ENCODE measurements at places on chromosomes 3 and 15.

- DNase-seq: no peak
Measured at GRCh38 chr3:116445990-116446389, 703 bp upstream of the LSAMP start.

GRCh38 chr3:153103406-153103945 is 58.5 kb upstream of the RAP2B start:
- no peak for DNase-seq

GRCh38 chr3:186915806-186916796 is 14.2 kb upstream of the ST6GAL1 start:
- DNase-seq: no peak

DNA sequence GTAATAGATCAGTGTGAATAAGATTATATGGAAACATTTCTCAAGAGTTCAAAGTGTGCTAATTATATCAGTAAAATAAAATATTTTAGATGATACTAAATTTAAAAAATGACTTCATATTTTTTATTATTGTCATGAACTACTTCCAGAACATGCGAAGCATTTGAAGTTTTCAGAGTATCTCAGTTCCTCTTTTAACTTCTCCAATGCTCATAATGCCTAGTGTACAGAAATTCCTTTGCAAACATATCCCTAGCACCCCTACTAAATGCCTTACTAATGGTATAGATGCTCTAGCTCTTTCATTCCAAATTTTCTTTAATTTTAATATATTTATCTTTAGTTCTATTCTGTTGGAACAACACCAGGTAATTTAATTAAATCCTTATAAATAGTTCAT is 580.4 kb downstream of the CADM2 start:
- no peak for DNase-seq

DNA sequence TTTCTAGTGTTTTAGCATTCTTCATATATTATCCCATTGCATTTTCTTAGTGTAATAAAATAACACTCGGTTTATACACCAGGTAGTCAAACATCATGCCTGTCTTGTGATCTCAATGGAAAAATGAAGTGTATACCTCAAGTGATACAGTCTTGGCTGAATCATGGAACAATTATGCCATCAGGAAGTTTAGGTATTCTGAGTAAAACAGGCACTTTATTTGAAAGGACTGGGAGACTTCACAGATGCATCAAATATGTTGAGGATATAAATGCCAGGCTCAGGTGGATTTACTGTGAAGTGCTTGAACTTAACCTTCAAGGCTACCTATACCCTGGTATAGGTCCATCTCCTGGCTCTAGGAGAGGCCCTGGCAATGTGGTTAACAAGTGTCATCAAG is 8.5 kb downstream of the TGFBR2 start:
- no peak for DNase-seq

Measured in stimulated activated naive CD8-positive, alpha-beta T cell treated with anti-CD3 and anti-CD28 coated beads, Interleukin-15, amount 100 ng/mL, for 72 hours (primary cell).